Left lobe of liver (tissue), 2 donors: ENCODE measurements at places on chromosomes 4 and X.

DNA sequence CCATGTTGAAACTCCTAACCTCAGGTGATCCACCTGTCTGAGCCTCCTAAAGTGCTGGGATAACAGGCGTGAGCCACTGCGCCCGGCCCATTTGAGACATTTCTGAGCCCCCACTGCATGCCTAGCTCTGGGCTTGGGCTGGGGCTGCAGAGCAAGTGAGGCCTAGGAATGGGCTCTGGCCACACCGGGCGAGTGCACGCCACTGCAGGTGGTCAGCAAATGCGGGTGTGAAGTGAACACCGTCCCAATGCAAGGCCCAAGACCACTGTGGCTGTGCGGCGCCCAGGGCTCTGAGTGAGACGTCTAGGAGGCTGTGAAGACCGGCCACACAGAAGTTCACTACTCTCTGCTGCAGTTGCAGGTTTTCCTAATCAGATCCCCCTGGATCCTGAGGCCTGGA is 9.5 kb downstream of the SH3TC1 start:
- no peak for DNase-seq

GRCh38 chr4:138740816-138741745 is 274.5 kb upstream of the NOCT start:
- no peak for DNase-seq

GRCh38 chr4:175252642-175253041 is 334.5 kb downstream of the ADAM29 start:
- DNase-seq: no peak

DNA sequence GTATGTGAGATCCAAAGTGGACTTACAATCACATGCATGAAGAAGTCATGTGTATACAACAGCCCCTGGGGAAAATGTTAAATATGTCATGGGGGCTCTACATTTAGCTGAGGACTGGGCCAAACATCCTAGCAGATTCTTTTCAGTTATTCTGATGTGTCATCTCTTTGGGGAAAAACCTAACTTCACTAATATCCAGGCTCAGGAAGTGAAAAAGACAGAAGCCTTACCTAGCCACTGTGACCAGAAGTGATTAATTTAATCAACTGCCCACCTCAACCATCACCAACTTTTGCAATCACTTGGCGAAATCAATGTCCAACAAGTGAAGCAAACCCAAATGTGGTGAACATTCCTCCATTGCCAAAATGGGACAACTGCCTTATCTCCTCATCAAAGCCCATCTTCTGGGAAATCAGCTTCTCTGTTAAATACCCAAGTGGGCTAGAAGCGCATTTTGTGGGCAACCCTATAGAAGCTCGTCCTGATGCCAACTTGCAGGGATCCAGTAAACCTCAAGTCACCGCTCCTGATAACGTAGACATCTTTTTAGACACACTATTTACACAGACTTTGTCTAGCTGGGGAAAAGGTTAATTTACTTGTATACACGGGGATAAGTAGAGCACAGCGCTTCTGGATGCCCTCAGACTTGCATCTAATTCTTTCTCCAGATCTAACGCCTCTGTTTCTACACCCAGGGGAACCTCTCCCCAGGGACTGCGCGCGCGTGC is 1.4 kb upstream of the HHIP start:
- DNase-seq: no peak

DNA sequence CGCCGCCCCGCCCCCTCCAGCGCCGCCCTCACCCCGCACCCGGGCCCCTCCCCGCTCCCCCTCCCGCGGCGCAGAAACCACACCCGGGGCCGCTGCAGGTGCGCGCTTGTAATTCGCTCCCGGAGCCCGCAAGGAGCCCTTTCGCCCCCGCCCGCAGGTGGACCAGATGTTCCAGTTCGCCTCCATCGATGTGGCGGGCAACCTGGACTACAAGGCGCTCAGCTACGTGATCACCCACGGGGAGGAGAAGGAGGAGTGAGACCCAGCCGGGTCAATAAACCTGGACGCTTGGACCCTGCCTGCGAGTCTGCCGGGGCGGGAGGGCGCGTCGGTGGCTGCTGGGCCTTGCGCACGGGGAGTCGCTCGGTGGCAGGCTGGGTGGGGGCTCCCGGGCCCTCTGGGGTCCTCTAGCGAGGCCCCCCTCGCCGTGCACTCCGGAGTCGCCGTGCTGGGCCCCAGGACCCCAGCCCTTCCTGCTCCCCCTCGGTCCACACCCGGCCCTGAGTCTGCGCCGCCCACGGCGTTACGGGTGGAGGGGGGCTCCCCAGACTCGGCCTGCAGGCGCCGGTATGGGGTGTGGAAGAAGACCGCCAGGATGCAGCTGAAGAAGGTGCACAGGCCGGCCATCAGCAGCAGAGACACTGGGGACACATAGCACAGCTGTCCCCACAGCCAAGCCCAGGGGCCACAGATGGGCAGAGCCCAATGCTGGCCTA is 7.1 kb downstream of the SLC49A3 start:
- DNase-seq: no peak

DNA sequence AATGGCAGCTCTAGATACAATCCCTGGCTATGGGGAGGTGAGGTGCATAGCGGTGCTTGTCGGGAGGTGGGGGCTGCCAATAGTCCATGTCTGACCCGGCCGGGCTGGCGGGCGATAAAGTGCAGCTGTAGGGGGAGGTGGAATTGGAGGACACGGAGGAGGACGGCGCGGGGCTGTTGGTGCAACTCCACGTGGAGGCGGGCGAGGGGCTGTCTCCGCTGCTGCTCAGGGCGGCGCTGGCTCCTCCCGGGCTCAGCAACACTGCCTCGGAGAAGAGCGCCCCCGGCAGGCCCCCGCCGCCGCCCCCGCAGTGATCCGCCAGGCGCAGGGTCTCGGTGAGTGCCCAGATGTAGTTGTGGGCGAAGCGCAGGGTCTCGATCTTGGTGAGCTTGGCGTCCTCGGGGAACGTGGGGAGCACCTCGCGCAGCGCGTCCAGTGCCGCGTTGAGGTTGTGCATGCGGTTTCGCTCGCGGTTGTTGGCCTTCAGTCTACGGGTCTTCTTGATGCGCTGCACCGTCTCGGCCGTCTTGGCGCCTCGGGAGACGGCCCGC is 1.3 kb downstream of the NEUROG2 start:
- DNase-seq: no peak

DNA sequence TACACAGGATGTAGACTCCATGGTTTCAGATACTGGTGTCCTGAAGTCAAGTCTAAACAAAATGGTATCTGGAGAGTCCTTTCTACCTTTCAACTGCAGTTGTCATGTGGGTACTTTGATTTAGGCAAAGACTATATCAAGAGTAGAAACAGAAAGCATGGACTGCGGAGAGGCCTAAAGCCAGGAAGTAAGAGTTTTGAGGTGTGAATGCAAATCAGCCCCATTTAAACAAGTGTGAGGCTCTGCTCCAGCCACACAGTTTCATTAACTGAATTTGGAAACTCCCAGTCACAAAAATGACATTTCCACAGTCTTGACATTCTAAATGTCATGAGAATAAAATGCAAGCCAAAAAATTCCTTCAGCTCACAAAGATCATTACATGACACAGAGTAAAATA is 87.2 kb upstream of the MCF2 start:
- DNase-seq: no peak

DNA sequence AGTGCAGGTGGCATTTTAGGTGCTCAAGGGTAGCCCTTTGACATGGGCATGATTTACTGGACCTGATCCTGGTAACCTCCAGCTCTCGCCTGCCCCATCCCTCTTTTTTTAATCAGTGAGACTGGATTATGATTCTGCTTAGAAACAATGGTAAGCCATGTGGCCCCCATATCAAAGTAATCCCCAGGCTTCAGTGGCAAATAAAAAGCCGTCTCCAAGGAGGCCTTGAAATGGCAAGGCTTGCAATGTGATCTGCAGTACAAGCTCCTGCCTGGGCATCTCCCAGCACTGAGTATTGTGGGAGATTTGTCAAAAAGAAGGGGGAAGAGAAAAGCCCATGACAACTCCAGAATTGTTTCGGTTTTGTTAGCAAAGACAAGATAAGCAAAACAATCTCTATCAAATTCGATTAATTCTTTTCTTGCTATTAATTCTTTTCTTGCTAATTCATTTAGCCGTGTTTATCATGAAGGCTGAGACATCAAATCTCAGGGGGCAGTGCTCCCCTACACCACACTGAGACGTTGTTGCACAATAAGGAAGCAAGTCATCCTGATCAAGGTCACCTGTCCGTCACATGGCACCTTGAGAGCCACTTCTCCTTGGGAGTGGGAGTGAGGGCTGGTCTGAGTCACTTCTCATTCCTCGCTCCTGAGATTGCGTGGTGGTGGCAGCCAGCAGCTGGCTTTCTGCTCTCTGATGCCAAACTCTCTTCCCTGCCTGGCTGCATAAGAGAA is 312.7 kb upstream of the GATB start:
- DNase-seq: no peak

DNA sequence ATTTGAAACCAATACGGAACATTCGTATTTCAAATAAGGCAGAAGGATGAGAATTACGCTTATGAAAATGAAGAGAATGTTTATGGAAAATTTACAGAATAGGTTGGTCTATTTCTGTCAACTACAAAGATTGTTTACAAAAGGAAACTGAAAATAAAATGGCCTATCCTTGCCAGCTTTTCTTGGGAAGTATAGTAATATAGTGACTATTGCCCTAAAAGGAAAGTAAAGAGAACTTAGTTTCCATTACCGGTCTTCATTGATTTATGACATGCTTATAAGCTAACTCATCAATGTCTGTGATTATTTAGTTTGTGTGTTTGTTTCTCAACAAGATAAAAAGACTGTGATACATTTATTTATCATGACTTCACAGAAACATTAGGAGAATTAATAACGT is 2.9 kb upstream of the SPRY1 start:
- no peak for DNase-seq

DNA sequence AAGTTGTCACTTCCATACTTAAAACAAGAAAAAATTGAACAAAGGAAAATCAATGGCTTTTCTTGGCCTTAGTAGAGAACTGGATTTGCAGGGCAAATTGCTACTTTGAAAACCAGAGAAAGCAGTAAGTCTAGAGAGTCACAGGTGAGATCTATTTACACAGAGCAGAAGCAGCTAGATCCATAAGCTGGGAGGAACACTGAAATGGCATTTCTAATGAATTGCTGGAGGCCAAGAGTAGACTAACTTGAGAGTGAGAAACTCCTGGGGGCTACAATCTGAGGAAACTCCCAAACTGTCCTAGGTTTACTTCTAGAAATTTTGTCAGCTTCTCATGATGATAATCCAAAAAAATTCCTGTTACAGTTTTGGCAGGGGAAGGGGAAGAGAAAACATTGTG is 133.3 kb downstream of the SPCS3 start:
- DNase-seq: no peak

DNA sequence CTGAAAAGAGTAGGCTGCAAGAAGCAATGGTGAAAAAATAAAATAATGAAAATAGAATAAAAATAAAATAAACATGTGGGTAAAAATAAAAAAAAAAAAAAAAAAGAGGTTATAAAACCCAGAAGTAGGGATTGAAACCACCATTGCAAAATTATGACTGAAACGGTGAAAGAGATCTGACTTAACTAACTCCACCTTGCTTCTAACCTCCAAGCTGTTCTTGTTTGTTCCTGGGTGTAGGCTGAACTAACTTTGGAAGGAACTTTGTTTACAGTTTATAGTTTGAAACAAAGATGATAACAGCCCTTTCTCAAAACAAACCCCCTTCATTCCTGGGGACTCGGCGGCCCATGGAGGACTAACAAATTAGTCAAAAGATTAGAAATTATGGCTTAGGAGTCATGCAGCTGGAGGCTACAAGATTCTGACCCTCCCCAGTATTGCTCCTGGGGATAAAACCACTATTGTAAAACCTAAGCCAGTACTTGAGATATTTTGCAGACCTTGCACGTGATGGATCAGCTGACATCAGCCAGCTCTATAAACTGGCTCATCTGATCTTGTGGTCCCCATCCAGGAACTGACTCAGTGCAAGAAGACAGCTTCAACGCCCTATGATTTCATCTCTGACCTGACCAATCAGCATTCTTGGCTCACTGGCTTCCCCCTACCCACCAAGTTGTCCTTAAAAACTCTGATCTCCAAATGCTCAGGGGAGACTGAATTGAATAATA is 30.4 kb downstream of the DDX60L start:
- no peak for DNase-seq

DNA sequence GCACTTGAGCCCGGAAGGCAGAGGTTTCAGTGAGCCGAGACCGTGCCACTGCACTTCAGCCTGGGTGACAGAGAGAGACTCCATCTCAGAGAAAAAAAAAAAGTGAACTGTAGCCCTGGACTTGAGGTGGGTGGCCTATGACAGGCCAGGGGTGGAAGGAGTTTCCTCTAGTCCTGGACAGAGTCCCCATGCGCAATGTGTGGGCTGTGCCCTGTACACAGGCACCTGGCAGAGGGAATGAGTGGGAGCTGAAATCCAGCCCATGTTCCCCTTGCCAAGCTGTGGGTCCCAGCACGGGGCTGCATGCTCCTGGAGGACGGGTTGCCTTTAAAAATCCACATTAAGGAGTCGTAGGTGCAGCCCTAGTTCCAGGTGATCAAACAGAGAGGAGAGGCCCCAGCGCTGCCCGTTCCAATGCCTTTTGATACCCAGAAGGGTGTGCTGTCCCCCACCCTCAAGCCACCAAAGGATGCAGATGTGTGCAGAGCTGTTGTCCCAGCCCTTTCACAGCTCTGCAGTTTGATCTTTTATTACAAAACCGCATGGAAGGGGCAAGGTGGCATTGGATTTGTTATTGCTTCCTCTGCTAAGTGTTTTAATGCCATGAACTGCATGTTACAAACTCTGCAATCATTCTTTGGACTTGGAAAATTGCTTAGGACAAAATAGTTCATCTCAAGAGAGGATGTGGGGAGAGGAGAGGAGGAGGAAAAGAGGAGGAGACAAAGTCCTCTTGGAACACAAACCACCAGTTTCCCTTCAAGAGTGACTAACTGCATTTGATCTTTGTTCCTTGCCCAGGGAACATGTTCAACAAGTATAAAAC is 38.0 kb upstream of the PDK3 start:
- no peak for DNase-seq

DNA sequence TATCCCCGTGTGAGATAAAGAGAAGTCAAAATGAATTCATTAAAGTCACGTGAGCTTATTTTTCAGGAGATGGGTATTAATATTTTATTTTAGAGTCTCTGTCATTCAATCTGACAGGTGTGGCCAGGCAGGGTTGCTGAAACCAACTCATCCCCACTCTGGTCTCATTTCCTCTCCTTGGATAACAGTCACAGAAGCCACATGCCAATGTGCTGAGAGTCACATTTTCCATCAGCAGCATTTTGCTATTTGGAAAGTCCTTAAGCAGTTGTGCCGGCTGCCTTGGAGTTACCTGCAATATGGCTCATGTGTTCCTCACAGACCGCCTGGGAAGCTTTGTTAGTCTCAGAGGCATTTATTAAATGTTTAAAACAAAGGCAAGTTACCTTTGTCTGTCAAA is 302.3 kb downstream of the DCHS2 start:
- no peak for DNase-seq

DNA sequence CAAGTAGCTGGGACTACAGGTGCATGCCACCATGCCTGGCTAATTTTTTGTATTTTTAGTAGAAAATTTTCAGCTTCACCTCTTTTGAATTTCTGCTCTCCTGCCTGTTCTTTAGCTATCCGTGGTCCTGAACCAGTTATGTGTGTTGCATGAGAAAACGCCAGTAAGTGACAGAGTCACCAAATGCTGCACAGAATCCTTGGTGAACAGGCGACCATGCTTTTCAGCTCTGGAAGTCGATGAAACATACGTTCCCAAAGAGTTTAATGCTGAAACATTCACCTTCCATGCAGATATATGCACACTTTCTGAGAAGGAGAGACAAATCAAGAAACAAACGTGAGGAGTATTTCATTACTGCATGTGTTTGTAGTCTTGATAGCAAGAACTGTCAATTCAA is 13.9 kb downstream of the ALB start:
- no peak for DNase-seq
